Neuronal stem cell (in vitro differentiated cells): ENCODE measurements at places on chromosomes 6 and 20.
A peak's percentile ranks its signal among the peaks of the same experiment; 100 is the strongest.

DNA sequence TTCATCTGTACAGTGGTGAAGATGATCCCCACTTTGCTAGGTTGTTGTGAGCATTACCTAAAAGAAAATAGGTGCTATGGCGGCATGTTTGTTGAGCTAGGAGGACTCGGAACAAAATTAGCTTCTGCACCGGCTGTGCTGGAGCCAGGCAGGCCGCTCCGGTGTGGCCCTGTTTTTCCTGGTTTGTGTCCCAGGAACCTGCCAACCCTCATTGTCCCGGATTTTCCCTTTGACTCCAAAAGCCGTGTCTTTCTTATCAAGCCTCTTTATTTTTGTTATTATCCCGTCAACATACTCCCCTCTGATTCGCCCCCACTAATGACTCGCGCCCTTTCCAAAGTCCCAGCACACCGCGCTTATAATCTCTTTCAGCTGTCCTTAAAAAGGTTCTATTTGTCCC lies 117.0 kb downstream of the MYLK4 start:
- no peak for DNase-seq

- DNase-seq, result no peak
Measured at GRCh38 chr6:8642854-8643253, 207.5 kb upstream of the SLC35B3 start.

- DNase-seq, result no peak
Measured at GRCh38 chr20:2141600-2142575, 40.3 kb downstream of the STK35 start.

GRCh38 chr6:75481936-75482593 lies 11.5 kb downstream of the FILIP1 start:
- no peak for DNase-seq

DNA sequence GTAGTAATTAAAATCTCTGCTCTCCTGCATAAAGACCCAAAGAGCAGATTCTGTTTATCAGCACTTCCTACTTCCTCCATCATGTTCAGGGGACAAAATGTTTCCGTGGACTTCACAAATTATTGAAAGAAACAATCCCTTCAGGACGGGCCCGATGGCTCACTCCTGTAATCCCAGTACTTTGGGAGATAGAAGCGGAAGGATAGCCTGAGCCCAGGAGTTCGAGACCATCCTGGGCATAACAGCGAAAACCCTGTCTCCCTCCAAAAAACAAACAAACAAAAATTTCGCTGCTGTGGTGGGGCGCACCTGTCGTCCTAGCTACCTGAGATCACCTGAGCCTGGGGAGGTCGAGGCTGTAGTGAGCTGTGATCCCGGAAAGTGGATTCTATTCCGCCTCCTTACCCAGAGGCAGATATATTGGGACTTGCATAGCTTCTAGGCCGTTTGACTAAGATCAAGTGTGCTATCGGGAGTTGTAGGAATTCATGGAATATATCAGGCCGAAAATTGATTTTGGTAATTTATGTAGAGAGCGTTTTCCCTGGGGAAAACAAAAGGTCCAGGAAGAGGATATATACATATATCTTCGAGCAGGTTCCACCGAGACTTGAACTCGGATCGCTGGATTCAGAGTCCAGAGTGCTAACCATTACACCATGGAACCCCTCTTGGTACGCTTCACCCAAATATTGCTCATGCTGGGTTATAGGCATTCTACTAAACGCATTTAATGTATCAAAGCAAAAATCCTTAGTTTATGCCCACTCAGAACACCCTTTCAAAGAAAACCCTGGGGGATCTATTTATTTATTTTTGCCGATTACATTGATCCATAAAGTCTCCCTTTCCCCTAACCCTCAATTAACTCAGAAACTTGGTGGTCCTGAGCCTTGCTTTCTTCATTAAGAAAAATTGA lies 74.5 kb upstream of the ZNF184 start:
- DNase-seq, result no peak

DNA sequence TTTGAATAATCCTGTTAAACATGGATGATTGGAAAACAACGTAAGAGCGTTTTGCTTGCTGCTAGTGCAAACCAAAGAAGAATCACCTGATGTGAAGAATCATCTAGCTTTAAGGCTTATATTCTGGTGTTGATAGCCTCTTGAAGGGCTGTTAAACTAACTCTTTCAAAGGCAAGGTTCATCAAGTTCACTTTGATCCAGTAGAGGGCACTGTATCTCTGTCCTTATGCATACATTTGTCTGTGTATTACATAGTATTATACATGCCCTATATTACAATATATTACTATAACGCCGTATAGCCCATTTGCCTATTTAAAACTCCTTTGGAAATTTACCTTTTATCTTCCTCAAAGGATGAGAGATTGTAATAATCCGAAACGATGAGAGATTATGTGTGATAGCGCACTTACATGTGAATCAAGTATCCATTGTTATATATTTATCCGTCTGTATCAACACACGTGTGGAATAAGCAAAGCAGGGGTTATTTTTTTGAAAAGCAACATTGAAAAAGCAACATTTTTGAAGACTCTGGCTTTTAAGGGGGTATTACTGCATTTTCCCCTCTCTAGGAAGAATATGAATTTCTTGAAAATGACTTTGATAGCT lies 50.8 kb upstream of the NRN1 start:
- DNase-seq, result peak; percentile 15

DNA sequence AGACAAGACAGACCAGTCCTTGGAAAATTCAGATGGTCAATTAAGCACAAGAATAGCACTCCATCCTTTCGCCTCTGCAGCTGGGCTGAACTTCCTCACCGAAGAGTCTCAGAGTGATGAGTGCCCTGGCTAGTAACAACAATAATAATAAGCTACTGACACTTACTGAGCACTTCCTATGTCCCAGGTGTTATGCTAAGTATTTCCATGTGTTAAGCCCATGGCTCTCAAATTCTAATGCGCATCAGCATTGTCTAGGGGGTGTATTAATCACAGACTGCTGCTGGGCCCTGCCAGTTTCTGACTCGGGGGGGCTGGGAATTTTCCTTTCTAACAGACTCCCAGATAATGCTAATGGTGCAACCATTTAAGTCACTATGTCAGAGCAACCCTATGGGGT lies 118.2 kb upstream of the LRFN2 start:
- DNase-seq, result no peak

DNA sequence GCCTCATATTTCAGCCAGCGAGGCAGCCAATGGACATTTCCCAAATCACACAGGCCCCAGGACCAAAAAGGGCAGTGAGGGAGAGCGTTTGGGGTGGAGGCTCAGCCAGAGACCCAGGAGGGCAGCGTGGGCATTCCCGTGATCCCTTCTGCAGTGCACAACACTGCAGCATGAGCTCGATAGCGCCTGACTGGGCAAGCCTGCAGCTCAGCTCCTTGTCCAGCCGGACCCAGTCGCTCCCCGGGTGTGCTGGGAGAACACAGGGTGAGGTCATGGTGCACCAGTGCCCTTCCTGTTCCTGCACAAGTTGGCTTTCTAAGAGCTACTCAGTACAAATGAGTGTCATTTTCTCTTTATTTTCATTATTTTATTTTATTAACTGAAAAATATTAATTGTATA lies 5.9 kb downstream of the TTLL2 start:
- no peak for DNase-seq

- no peak for DNase-seq
Measured at GRCh38 chr6:12355354-12355753, 65.2 kb downstream of the EDN1 start.

DNA sequence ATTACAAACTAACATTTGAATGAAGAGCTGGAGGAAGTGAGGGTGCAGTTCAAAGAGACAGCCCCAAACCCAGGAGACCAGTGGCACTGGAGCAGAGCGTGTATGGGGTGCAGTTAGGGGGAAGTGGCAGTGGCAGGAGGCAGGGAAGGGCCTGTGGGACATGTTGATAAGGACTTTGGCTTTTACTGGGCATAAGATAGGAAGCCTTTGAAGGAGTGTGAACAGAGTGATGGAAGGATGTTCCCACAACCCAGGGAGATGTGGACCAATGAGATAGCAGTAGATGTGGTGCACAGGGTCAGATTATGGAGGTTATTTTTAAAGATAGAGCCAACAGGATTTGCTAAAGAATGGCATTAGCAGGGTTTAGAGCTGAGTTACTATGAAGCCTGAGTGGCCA lies 56.4 kb downstream of the AIG1 start:
- no peak for DNase-seq

DNA sequence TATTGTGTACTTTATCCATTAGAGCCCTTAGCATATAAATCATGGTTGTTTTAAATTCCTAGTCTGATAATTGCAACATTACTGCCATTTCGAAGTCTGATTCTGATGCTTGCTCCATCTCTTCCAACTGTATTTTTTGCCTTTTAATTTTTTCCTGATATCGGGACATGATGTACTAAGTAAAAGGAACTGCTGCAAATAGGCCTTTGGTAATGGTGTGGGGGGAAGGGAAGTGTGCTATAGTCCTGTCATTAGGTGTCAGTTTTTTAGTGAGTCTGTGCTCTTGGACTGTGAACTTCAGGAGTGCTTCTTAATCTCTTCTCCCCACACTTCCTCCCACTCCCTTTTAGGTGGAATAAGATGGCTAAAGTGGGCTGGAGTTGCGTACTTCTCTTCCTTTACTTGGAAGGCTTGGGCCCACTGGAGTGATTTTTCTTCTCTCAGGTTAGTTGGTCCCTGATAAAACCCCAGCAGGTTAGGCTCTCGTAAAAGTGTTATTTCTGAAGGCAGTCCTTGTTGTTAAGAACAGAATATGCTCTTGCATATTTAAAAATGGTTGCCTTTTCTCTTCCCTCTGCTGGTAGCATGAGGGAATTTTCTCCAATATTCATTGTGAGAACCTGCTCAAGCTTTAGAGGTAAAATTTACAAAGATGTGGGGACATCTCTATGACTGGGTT lies 18.1 kb downstream of the STXBP5 start:
- DNase-seq, result no peak

DNA sequence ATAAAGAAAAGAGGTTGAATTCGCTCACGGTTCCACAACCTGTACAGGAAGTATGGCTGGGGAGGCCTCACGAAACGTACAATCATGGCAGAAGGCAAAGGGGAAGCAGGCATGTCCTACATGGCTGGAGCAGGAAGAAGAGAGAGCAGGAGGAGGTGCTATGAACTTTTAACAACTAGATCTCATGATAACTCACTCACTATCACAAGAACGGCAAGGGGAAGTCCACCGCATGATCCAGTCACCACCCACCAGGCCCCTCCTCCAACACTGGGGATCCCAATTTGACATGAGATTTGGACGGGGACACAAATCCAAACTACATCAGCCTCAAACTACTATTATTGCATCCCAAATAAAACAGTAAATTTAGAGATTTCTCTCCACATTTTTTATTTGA lies 53.6 kb upstream of the CST7 start:
- DNase-seq, result no peak

GRCh38 chr20:56458206-56458821 lies 10.1 kb upstream of the RTF2 start:
- no peak for DNase-seq

GRCh38 chr6:109790131-109790530 lies 99.0 kb downstream of the FIG4 start:
- DNase-seq, result no peak

DNA sequence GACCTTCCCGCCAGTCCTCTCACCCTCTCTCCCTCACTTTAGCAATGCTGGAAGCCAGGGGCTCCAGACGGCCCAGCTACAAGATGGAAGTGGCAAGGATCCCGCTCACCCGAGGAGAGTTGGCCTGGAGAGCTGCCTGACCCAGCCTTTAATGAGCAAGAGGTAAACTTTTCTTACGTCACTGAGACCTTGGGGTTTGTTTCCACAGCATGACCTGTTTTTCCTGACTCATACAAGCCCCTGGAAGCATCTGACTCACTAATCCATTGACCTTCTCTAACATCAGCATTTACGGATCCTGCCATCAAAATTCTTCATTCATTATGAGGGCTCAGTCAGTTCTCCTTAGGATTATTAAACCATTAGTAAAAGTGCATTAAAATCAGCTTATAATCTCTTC lies 120.4 kb downstream of the MYLK4 start:
- no peak for DNase-seq

GRCh38 chr6:32112431-32112980 lies 3.4 kb upstream of the TNXB start:
- no peak for DNase-seq

GRCh38 chr6:128474481-128474880 lies 45.9 kb downstream of the PTPRK start:
- DNase-seq, result no peak

DNA sequence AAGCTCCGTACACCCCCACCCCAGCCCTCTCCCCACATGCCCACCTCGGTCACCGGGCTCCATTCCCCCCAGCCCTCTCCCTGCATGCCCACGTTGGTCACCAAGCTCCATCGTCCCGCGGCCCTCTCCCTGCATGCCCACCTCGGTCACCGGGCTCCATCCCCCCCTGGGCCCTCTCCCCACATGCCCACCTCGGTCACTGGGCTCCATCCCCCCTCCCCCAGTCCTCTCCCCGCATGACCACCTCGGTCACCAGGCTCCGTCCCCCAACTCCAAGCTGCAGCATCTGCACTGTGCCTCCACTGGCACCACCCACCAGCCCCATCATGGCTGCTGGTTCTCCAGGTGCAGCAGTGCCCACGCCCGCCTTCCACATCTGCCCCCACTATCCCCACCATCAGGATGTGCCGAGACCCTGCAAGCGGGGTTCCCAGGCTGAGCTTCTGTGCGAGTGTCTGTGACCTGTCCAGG lies 16.8 kb downstream of the TAF4 start:
- no peak for DNase-seq

- DNase-seq, result no peak
Measured at GRCh38 chr20:44025756-44026155, 111.1 kb downstream of the TOX2 start.

GRCh38 chr6:70310063-70310694 lies 7.3 kb upstream of the COL9A1 start:
- peak; percentile 31 for DNase-seq

DNA sequence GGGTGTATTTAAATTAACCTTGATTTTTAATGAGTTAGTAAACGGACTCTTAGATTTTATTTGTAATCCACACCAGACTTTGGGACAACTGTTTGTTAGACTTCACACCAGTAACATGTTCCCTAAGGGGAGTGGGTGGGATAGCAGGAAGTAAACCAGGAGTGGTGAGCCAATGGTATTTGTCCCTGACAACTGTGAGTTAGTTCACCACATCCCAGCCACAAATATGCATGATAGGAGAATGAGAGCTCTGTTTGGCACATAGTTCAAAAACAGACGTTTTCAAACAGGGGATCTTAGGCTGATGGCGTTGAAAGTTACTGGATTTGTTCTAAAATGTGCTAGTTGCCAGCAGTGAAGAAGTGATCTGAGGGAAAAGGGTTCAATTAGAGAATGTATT lies 18.7 kb upstream of the COL10A1 start:
- DNase-seq, result no peak

- no peak for DNase-seq
Measured at GRCh38 chr20:19781235-19781634, 23.2 kb downstream of the RIN2 start.

GRCh38 chr6:168905451-168906090 lies 348.1 kb downstream of the THBS2 start:
- DNase-seq, result no peak

GRCh38 chr6:74557236-74557635 lies 648.6 kb downstream of the COL12A1 start:
- DNase-seq, result no peak

- DNase-seq, result no peak
Measured at GRCh38 chr6:169289619-169290339, 36.1 kb upstream of the THBS2 start.

GRCh38 chr20:2151858-2152281 lies 50.2 kb downstream of the STK35 start:
- no peak for DNase-seq

- no peak for DNase-seq
Measured at GRCh38 chr6:146087386-146087785, 58.5 kb downstream of the GRM1 start.

GRCh38 chr6:99458319-99458718 lies 33.2 kb upstream of the PNISR start:
- no peak for DNase-seq

GRCh38 chr6:24537082-24537699 lies 42.4 kb downstream of the ALDH5A1 start:
- DNase-seq, result no peak
